ENCODE measurements at places on chromosomes 1 and 21.

- no peak for DNase-seq
Measured at GRCh38 chr1:91696321-91696720, 189.6 kb downstream of the TGFBR3 start.

- no peak for DNase-seq
Measured at GRCh38 chr1:28437924-28438699, 67.7 kb upstream of the RCC1 start.

- no peak for DNase-seq
Measured at GRCh38 chr1:67367370-67368045, 59.8 kb downstream of the IL12RB2 start.

- DNase-seq, result no peak
Measured at GRCh38 chr21:8992731-8993174, 1528.6 kb upstream of the TPTE start.

DNA sequence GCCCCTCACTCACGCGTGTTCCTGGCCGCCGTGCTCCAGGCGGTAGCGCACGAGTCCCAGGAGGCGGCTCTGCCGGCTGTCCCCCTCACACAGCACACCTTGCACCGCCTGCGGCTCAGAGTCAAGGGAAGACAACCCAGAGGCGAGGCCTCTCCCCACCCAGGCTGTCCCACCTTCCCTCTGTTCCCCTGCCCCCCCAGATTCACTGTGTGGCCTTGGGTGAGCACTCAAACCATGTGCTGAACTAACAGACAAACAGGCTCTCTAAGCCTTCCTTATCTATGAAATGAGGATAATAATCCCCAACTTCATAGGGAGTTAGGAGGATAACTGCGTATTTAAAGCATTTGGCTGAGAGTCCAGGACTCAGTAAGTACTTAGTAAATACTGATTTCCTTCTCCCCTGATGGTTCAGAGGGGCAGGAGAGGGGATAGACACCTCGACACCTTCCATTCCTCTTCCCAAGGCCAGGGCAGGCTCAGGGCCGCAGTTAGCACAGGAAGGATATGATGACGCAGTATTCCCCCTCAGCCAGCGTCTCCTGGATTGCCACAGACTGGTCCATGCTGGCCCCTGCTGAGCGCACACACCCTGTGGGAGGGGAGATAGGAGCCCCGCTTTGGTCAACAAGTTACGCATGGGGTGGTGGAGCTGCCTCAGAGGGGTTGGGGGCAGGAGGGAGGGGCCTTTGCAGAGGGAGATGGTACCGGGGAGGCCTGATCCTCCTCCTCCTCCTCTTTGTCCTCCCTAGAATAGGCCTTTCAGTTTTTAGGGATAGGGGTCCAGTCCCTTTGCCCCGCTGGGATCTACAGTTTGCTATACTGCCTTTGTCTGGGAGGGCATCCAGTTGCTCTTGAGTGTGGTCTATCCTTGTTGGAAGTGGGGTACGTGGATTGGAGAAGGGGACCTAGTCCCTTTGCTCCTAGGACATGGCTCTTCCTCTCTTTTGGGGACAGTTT is 830 bp downstream of the INPP5B start:
- DNase-seq, result no peak

DNA sequence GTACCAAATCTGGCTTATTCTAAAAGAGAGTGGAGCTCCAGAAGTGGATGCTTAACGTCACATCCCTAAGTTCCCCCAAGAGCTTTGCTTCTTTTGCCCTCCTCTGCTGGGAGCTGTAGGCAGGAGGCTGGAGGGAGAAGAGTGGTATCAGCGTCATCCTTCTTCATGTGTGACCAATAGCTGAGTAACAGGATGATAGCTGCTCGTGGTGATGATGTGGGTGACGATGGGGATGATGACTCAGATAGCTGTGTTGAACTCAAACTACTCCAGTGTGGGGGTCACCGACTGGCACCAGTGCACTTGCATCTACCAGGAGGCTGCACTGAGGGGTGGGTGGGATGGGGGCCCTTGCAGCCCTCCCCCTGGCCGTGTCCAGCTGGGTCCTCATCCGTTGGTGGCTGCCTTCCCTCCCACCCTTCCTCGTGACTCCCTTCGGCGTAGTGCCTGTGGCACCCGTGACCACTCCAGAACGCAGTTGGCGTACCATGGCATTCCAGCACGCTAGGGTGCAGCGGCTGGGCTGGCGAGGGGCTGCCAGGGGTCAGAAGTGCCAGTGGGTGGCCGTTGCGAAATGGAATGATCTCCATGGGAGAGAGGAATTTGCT is 1.1 kb downstream of the IGFN1 start:
- DNase-seq, result no peak

GRCh38 chr1:23480187-23481025 is 3.6 kb downstream of the ASAP3 start:
- no peak for DNase-seq

- DNase-seq, result no peak
Measured at GRCh38 chr1:197277166-197277565, 9.1 kb downstream of the CRB1 start.

DNA sequence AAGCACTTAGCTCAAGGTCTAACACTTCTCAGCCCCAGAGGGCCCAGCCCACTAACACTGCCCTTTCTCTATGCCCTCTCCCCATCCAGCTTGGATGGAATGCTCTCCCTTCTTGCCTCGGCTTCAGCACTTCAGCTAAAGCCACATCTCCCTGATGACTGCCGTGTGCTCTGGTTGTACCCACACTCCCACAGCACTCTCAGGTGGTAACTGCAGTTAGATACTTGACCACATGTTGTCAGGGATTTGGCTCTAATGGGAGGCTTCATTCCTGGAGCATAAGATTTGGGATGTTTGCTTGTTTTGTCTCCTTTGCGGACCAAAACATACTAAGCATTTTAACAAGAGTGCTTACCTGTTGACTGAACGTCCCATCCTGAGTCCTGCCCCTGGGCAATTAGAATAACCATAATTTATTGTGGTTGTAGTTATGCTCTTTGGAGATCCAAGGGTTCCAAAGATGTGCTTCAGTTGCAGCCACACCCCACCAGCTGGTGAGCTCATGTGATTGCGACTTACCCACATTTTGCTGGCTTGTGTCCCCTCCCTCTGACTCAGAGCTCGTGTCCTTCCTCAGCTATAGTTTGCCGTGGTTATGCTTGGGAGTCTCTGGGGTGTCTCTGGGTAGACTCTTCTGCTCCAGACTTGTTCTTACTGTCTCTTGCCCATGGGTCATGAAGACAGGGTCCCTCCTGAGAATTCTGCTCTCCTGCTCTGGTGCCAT is 7.7 kb upstream of the SLC26A9 start:
- DNase-seq, result no peak

- DNase-seq, result no peak
Measured at GRCh38 chr1:244672946-244673682, 20.2 kb downstream of the DESI2 start.

DNA sequence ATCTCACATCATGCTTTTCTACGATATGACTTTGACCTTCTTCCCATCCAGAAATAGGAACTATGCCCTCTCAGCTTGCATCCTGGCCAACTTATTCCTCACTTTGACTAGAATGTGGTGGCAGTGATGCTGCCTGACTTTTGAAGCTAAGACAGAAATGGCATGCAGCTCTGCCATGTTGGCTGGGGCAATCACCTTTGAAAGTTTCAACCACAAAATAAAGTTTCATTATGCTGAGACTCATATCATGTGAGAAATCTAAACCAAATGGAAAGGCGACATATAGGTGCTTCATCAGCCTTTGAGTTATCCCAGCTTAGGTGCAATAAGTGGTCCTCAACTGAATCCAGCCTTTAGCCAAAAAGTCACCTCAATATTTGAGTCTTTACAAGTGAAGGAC is 370.0 kb upstream of the CHRM3 start:
- no peak for DNase-seq

GRCh38 chr1:44348061-44348485 is 7.0 kb downstream of the ERI3 start:
- no peak for DNase-seq

GRCh38 chr1:156648496-156648895 is 6.6 kb downstream of the BCAN start:
- no peak for DNase-seq

GRCh38 chr1:214389734-214390133 is 108.8 kb downstream of the SMYD2 start:
- no peak for DNase-seq

DNA sequence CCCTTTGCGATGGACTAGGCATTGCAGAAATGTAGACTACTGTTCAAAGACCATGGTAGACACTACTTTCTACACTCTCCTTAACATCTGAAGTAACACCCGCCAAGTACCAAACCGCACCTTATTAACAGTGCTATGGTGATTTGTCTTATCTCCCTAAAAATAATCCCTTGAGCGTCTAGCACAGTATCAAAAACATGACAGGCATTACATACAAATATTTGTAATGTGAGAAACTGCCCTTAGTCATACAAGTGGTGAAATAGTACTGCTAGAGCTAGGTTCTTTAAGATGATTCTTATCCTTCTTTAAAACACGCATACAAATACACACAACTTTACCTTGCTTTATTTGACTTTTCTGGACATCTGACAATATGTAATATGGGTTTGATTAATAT is 27.2 kb downstream of the PUM1 start:
- no peak for DNase-seq

DNA sequence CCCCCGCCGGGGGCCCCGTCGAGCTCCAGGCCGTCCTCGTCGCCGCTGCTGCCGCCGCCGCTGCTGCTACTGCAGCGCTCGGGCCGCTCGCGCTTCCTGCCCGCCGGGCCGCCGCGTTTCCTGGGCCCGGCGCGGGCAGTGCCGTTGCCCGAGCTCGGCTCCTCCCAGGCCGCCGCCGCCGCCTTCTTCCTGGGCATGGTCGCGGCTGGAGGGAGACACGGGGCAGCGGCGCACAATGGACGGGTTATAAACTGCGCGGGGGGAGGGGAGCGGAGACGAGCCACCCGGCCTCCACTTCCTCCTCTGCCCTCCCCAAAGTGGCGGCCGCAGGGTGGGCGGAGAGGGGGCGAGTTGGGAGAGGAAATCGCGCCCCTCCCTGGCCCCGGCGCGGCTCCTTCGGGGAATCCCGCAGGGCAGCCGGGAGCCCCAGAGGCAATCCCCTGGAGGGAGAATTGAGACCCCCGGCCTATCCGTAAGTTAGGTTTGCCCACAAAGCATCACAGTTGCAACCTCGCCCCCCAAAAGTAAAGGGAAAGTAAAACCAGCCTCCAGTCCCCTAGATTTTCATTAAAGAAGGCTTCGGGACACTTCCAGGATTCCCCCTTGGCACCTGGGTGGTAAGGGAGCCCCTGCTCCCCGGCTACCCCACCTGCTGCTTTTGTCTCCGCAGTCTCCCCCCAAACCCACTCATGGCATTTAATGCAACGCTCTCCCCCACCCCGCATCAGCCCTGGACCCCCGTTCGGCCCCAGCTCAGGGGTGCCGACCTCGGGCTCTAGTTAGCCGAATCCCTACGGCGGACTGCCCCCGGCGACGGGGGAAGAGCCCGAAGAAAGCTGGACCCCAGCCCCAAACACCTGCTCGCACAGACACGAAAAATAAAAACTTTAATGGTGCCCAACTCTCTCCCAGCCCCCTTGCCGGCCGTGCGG is 893 bp downstream of the RCC2 start:
- DNase-seq, result peak; percentile 69

GRCh38 chr1:156499842-156500542 is 583 bp downstream of the MEF2D start:
- DNase-seq, result no peak

DNA sequence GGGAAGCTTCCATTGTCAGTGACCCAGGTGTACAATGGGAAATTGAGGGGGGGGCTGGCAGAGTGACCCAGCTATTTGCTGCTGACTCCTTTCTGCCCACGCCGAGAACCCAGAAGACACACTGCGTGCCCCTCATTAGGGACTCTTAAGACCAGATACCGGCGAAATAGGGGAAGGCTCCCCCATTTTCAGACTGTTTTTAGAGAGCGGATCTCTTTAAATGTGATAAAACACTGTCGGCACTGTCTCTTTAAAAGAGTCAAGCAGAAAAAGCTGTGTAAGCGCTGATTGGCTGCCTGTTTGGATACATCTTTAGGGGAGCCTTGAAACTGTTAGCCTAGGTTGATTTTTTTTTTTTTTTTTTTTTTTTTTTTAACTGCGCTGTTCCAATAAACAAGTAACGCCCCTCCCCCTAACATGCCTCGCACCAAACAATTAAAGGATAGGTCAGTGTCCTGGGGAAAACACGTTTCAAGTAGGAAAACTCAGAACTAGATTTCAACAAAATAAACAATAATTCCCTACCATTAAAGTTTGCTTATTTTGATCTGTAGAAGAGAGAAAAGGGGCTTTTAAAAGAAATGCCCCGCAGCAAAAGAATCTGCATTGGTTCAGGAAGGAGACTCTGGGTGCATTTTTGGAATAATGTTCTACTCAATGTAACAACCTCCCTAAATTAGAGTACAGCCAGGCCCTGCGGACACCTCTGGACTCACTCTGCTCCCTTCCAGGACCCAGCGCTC is 1.4 kb upstream of the SSBP3 start:
- DNase-seq, result peak; percentile 37

DNA sequence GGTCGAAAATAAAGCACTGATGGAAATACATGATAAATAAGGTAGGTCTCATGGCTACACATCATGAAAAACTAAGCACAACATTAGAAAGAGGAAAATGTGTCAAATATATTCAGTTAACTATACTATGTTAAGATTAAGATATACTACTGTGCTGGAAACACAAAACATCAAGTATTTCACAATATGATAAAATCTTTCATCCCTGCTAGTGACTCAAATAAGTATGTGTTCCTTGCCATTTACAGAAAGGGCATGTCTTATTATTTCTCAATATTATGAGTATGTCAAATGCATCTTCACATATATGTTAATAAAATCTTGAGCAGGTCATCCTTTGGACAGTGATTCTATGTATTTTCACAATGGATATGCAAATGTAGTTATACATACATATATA is 1260.1 kb upstream of the ADGRL2 start:
- no peak for DNase-seq

- DNase-seq, result no peak
Measured at GRCh38 chr1:156641761-156642264, at the start of gene BCAN. TSS of gene BCAN (plus strand) at chr1:156642117. CDS start at chr1:156646055, 3,938 bp downstream.

- DNase-seq, result peak; percentile 61
Measured at GRCh38 chr1:150168960-150169601, 19.4 kb downstream of the PLEKHO1 start.

DNA sequence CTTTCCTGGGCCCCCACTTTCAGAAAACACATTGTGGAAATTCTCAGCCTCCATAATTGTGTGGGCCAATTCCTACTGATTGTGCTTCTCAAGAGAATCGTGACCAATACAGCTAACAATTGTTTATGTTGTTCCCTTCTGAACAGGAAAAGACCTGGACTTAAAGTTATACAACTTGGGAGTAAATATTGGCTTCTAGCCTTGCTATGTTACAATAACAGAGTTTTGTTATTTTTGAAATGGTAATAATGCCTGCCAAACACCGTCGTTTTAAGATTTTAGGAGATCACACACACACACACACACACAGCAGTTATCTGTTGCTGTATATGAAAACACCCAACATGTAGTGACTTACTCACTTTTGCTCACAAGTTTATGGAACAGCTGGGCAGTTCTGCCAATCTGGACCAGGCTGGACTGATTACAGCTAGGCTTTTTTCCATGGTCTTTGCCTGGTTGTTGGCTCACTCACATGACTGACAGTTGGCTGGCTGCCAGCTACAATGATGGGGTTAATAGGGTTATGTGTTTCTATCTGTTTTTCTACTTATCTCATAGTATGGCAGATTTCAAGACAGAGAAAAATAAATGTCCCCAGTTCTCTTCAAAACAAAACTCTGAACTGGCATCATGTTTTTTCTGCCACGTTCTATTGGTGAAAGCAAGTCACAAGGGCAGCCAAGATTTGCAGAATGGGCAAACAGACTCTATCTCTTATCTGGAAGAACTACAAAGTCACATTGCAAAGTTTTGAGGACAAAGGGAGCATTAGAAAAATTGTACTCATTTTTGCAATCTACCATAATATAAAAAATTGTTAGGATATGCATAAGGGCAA is 447.5 kb downstream of the NEGR1 start:
- DNase-seq, result no peak

Data from activated CD4-positive, CD25-positive, alpha-beta regulatory T cell treated with anti-CD3 and anti-CD28 coated beads, Interleukin-2, amount 50 U/mL, for 72 hours (primary cell).